ENCODE measurements at places on chromosomes 1 and 21.

- no peak for DNase-seq
Observed at GRCh38 chr1:205843036-205843859, 6.7 kb downstream of the PM20D1 start.

DNA sequence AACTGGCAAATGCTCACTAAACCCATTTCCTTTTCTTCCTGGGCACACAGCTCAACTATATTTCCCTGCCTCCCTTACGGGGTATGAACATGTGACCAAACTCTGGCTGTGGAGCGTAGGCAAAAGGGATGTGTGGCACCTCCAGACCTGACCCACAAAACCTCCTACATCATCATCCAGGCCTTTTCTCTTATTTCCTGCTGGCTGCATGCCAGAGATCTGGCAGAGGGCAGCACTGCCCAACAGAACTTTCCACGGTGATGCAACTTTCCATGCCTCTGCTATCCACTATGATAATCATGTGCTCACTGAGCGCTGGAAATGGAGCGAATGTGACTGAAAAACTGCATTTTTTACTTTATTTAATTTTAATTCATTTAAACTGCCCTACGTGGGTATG, 99.6 kb upstream of the CACNA1E start:
- DNase-seq: no peak

DNA sequence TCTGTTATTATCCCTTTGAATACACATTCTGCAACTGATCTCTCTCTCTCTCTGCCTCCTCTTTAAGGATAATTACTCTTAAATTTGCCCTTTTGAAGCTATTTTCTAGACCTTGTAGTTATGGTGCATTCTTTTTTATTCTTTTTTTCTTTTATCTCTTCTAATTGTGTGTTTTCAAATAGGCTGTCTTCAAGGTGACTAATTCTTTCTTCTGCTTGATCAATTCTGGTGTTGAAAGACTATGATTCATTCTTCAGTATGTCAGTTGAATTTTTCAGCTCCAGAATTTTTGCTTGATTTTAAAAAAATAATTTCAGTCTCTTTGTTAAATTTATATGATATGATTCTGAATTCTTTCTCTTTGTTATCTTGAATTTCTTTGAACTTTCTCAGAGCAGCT, 95.6 kb upstream of the GPR52 start:
- no peak for DNase-seq

DNA sequence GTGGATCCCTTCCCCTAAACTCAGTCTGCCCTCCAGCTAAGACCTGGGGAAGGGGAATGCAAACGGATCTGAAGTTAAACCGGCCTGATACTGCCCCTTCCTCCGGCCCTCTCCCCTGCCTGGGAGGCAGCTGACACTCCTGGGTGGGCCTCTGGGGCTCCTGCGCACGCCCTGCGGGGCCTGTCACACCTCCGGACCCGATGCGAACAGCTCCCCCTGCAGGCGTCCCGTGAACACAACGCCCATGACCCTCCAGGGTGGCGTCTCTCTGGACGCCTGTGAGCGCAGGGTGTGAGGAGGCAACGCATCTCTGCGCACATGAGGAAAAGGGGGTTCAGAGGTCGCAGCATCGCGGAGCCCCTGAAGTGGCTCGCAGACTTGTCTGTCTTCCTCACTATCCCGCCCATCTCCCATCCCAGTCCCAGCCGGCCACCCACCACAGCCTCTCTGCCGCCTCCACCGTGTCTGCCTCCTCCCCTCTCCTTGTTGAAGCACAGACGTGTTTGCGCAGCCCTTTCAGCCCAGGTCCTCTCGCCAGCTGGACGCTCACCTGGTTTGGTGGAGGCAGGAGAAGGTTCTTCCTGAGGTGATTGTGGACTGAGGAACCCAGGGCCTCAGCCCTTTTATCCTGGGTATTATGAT, 421 bp upstream of the LCE3A start:
- DNase-seq: no peak

GRCh38 chr1:95181096-95181495, 52.9 kb upstream of the RWDD3 start:
- DNase-seq: no peak

DNA sequence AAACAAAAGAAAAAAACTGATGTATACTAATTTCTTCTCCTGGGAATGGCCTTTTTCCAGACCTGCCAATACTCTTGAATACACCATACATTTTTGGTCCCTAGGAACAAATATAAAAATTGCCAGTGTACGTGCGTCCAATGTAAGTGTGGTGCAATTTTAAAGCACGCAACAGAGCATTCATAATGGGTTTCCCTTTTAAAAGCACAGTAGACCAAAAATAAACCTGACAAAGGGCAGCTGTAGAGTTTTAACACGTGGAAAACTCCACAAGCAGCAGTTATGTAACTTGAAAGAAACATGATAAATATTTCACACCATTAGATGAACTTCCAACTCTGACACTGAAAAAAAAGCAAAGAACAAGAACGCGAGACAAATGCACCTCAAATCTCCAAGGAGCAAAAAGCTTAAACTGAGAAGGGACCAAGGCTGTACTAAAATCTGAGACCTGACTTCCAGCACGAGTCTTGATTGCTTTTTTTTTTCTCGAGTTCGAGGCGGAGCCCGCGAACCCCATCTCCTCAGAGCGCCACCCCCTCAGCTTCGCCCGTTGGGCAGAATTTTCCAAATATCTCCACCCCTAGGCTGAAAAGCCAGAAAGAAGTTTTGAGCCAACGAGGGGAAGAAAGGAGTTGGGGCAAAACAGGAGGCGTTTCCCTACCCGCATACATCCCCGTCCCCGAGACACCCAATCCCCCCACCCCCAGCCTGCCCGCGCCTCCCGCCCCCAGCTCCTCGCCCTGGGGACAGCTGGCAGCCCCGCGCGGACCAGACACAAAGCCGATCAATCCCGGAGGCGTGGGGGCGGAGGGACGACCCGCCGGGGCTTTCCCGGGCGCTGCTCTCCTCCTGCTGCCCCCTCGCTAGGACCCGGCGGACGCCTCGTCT, at the start of gene JAM2:
JAM2 (plus strand) TSS at position 599 of the 891 bp plus-strand sequence. CDS start 564 bp downstream, outside the sequence.
- no peak for DNase-seq

DNA sequence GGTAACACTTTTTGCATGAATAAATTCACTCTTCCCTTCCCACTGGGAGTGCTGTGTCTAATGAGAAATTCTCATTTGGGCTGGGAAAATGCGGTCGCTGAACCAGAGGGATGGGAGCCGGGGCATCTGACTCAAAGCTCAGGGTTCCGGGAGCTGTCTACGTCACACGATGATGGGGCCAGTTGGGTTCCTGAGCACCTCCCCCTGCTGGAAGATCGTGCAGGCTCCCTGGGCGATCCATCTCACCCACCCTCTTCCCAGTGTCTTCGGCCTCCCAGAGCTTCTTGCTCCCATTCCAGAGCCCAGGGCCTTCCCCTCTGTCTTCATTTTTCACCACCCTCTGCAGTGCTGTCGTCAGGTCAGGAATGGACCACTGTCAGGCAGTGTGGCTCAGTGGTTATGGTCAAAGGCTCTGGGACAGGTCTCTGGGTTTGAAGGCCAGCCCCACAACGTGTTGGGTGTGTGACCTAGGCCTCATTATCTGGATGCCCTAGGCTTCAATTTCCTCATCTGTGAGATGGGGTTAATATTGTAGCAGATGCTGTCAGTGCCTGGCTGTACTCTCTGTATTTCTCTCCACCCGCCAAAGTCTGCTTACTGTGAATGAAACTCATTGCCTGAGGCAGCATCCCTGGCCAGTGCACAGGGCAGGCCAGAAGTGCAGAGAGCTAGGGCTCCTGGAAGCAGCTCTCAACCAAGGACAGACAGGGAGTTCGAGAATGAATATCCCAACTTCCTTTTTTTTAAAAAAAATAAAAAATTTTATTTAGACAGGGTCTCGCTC, 31.8 kb downstream of the IGSF21 start:
- DNase-seq: no peak

DNA sequence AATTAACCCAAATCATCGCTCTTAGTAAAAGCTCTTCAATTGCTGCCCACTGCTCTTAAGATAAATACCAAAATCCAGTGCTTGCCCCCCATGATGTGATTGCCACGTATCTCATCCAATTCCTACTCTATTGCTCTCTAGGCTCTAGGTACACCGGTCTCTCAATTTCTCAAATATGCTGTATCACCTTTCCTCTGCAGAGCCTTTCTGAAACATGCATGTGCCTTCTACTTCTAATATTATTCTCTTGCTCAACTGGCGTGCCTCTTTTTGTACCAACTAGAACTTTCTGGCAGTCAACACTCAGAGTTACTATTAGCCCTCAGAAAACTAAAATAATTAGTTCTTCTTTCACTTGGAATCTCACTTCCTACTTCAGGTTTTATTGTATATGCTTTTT, 111.7 kb upstream of the LBR start:
- no peak for DNase-seq

GRCh38 chr1:225446595-225446960, 18.7 kb upstream of the LBR start:
- DNase-seq: no peak

DNA sequence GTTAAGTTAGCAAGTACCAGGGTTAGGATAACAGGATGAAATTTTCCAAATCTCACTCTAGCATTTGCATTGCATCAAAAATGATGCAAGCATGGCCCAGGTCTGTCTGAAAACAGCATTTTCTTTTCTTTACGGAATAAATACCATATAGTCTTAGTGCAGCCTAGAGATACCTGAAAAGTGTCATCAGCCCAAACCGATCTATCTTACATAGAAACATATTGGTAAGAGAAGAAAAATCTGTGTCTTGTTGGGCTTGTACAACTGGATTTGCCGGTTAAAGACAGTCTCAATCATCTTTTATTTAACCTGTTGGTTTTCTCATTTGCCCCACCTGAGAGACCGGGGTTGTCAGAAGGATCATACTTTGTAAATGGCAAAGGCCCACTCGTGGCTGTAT, 15.8 kb downstream of the ACP6 start:
- DNase-seq: no peak

DNA sequence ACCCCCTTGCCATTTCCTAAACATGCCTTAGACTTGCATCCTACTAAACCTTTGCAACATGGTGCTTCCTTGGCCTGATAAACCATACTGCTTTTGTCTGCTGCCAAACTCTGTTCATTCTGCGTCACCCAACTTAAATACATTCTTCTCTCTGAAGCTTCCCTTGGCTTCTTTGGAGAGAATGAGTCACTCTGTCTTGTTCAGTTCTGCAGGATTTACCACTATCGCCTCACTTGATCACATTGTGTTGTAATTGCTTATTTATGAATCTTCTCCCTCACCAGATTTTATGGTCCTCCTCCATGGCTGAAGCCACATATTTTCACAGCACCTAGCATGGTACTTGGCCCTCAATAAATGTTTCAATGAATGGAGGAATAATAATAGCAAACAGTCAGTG, 21.7 kb upstream of the TUT4 start:
- no peak for DNase-seq

- no peak for DNase-seq
Observed at GRCh38 chr1:54499360-54500106, 48.5 kb upstream of the ACOT11 start.

DNA sequence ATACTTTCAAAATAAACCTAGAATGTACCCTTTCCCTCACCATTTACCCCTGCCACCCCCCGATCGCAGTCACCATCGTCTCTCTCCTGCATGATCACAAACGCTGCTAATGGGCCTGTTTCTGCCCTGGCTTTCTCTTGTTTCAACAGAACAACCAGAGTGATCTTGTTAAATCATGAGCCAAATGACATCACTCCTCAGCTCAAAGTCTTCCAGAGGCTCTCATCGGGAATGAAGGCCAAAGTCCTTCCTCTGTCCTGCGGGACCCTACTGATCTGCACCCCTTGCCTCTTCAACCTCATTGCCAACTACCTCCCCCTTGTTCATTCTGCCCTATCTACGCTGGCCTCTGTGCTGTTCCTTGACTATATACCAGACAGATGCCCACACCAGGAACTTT, 39.4 kb upstream of the PTGFRN start:
- DNase-seq: no peak

- DNase-seq: no peak
Observed at GRCh38 chr1:15969321-15969880, 6.5 kb downstream of the ZBTB17 start.

DNA sequence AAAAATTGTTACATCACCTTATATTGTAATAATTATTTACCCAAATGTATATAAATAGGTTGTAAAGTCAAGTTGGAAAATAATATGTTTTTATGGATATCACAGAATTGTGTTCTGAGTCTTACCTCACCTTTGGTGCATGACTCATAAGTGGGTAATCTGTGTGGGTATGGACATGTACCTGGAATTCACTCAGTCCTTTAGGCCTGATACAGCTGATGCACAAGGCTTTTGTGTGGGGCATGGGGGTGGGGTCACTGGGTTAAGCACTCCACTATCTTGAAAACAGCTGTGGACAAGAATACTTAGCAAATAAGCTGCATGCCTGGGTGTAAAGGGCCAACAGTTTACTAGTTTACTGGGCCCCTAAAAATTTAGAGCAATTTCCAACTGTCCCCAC, 34.4 kb downstream of the INKA2 start:
- DNase-seq: no peak

- no peak for DNase-seq
Observed at GRCh38 chr1:30452170-30452569, 271.2 kb downstream of the MATN1 start.

GRCh38 chr1:111600886-111601386, 18.7 kb upstream of the RAP1A start:
- DNase-seq: no peak

DNA sequence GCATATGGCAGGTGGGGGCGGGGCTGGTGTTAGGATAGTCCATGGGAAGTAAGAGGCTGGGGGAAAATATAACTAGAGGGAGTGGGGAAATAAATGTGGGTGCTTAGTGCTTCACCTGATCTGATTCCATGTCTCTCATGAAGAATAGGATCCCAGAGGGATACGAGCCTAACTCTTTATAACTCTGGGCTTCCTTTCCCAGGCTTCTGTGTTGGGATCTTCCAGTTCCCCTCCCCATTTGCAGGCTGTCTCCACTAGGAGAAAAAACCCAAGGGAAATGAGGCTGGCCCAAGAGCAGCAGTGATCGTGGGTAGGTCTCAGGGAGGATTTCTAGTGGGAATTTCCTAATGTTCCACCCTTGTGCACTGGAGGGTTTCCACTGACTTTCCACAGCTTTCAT, 1.6 kb downstream of the KCNJ9 start:
- no peak for DNase-seq

DNA sequence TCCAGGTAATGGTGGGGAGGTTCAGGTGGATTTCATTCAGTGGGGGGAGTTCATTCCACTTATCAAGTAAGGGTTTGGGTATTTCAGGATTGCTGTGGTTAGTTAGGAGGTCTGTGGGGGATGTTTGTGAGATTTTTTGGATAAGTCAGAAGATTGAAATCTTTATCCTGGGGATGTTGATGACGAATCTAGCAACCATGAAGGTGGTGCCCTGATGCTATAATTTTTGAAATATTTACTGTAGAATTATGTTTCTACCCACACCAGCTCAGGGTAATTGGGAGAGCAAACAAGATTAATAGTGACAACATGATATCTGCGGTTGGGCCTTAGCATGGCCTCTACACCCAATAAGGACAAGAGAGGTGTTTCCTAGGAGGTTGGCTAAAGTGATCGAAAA, 28.3 kb downstream of the SUCO start:
- DNase-seq: no peak
